ENCODE measurements at places on chromosomes 12 and 14.
A peak's percentile ranks its signal among the peaks of the same experiment; 100 is the strongest.

DNA sequence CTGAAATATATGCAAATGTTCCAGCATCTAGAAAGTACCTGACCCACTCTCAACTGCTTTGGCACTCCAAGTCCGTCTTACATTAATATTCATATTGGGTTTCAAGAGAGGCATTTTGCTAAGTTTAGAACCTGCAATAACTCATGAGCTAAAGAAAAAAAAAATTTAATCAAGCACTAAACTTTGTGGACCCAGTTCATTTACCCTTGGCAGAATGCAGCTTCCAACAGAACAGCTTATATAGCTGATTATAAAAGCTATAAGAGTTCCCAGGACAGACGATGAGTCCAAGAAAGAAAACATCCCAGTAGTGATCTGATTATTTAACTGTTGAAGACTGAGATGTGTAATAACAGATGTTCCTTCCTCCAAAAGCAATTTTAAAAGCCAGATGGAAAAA is 592.0 kb downstream of the KCNH5 start:
- no peak for DNase-seq

GRCh38 chr12:2295941-2296461 is 243.2 kb downstream of the CACNA1C start:
- DNase-seq = no peak

- no peak for DNase-seq
Observed at GRCh38 chr14:93037351-93037750, 78.4 kb downstream of the ITPK1 start.

- DNase-seq = peak; percentile 42
Observed at GRCh38 chr14:74946659-74947281, 8.6 kb downstream of the PGF start.

DNA sequence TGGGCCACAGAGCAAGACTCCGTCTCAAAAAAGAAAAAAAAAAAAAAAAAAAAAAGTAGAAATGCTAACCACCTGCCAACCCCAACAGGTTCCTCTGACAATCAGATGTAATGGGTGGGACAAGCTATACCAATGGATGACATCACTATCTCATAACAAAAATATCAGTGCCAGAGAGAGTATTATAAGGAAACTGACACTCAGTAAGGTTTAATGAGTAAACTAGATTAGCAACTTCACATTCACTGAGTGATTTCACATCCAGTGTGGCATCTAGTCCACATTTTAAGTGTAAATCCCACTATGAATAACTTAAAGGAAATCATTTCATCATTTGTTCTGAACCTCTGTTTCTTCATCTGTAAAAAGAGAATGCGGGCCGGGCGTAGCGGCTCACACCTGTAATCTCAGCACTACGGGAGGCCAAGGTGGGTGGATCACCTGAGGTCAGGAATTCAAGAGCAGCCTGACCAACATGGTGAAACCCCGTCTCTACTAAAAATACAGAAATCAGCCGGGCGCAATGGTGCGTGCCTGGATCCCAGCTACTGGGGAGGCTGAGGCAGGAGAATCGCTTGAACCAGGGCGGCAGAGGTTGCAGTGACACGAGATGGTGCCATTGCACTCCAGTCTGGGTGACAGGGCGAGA is 1.8 kb downstream of the SART3 start:
- DNase-seq = no peak

GRCh38 chr12:116594325-116595038 is 35.3 kb downstream of the MAP1LC3B2 start:
- no peak for DNase-seq

- DNase-seq = no peak
Observed at GRCh38 chr12:27018037-27018436, 3.9 kb upstream of the TM7SF3 start.

- peak; percentile 71 for DNase-seq
Observed at GRCh38 chr12:47848853-47849252, 29.1 kb upstream of the HDAC7 start.

- DNase-seq = peak; percentile 71
Observed at GRCh38 chr14:32078858-32079216, 1.7 kb downstream of the ARHGAP5 start.

- peak; percentile 5 for DNase-seq
Observed at GRCh38 chr12:23950775-23951451, 1.4 kb upstream of the SOX5 start.

DNA sequence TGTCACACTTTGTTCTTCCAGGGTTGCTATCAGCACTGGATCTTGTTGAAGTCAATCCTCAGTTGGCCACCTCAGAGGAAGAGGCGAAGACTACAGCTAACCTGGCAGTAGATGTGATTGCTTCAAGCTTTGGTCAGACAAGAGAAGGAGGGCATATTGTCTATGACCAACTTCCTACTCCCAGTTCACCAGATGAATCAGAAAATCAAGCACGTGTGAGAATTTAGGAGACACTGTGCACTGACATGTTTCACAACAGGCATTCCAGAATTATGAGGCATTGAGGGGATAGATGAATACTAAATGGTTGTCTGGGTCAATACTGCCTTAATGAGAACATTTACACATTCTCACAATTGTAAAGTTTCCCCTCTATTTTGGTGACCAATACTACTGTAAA is 23.7 kb downstream of the VTI1B start:
- peak; percentile 78 for DNase-seq

Measured in foreskin keratinocyte (primary cell).